Anterior cingulate cortex (tissue), 58 donors: ENCODE measurements at places on chromosomes 12 and 14.

DNA sequence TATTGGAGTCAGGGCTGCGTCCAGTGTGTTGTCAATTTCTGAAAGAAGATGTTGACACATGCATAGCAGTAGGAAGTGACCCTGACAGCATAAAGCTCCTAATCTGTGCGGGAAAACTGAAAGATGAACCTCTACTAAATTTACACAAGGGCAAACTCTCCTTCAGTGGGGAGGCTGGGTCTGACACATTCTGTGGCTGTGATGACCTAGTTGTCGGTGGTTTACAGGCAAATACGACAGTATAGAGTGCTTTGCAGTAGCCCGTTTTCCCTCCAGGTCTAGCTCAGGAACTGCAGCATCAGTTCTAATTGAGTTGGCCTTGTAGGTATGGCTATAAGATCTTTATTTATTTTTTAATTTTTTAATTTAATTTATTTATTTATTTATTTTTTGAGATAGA, 14.8 kb upstream of the GABARAPL1 start:
- no peak for DNase-seq

GRCh38 chr12:96874211-96874610, 32.8 kb upstream of the NEDD1 start:
- DNase-seq, result no peak

- no peak for DNase-seq
These were observed 82.0 kb downstream of the SLC16A7 start for GRCh38 chr12:59677857-59678256.

DNA sequence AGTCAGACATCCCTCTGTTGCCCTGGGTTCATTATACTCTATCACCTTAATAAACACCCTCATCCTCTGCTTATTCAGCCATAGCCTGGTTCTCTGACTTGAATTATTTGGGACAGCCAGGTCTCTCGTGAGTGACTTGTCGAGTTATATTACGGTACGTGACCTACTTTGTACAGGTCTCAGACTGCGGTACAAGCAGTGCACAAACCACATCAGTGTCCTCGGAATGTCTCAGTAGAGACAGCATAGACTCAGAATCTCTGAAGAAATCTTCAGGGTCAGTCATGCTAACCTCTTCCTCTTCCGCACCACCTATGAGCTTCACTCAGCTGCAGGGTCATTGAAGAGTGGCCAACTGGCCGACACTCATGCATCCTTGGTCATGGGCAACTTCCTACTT, 860.8 kb downstream of the BCL11B start:
- DNase-seq, result no peak

- peak; percentile 43 for DNase-seq
These were observed 599 bp upstream of the TRHDE start for GRCh38 chr12:72271451-72272090.

DNA sequence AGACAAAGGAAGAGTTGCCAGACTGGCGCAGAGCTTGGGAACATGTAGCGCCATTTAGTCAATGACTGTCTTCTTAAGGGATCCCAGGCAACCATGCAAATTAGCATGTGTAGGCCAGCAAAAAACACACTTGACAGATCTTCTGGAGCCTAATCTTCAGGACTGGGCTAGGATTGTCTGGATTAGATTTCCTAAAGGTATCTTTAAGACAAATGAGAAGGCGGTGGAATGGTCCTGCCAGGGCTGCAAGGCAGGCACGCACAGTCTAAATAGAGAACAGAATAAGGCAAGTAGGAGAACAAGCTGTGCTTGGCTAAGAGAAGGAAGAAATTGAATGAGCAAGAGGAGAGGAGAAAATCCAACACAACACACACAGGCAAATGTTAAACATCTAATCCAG, 80.0 kb downstream of the CIT start:
- no peak for DNase-seq

DNA sequence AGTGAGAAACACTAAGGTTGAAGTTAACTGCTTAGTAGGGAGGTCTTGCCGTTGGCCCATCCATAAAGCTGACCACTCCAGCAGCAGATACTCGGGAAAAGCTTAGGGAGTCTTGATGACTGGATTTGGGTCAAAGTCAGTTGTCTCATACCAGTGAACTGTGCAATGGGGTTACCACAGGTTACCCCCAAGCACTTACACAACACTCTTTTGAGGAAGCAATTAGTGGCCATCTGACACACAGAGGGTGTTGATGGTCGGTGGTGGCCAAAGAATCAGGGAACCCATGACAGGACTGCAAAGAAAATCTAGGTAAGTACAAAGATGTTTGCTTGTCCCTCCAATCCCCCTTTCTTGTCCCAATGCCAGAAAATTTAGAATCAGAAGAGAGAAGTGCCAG, 410.2 kb downstream of the APAF1 start:
- DNase-seq, result no peak

- DNase-seq, result no peak
These were observed 101.4 kb upstream of the ADAMTS20 start for GRCh38 chr12:43653289-43653915.

DNA sequence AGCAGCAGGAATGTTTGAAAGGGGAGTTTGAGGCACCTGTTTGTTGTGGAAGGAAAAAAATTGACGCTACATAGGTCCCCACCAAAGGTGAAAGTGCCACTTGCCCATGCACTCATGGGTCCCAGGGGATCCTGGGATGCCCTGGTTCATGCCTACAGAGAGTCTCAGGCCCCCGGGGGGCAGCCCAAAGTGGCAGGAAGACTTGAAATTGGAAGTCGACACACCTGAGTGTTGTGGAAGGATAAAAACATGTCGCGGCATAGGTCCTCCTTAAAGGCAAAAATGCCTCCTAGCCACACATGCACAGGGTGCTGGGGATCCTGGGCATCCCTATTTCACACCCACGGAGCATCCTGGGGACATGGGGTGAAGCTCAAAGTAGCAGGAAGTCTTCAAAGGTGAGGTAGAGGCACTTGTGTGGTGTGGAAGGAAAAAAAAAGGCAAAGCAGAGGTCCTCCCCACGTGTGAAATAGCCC, 576.1 kb downstream of the ALG10 start:
- DNase-seq, result no peak

DNA sequence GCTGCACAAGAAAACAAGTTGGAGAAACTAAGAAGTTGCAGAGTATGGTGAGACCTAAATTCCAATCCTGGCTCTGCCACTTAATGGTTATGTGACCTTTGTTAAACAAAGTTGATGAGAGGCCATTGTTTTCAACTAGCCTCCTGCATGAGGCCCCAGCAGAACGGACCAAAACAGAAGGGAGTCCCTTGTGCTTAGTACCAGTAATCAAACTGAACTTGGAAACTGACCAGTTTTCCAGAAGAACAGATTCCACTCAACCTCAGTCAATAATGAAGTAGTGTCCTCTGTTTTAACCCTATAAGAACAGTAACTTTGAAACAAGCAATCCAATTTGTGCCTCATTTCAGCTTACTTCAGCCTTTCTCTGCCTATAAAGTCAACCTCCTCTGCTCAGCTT, 69.9 kb downstream of the C12orf56 start:
- DNase-seq, result no peak

GRCh38 chr14:77880056-77880455, 80.1 kb downstream of the ADCK1 start:
- DNase-seq, result no peak

- DNase-seq, result no peak
These were observed 66.9 kb upstream of the FGD4 start for GRCh38 chr12:32332446-32332845.

DNA sequence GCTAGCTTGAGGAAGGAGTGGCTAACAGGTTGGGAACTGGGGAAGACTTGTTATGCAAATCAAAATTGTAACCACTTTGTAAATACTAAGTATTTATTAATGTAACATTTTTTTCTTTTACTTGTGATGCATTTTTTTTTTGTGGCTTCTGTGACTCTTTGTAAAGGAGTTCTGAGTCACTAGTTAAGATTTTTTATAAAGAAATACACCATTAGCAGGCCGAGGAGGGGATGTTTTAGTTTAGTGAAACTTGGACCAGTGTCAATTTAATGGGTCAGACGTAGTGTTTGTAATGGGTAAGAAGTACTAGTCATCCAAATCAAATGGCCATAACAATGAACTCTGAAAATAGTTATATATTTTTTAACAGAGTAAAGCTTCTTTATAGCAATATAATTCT, 43.1 kb downstream of the AKAP6 start:
- no peak for DNase-seq

DNA sequence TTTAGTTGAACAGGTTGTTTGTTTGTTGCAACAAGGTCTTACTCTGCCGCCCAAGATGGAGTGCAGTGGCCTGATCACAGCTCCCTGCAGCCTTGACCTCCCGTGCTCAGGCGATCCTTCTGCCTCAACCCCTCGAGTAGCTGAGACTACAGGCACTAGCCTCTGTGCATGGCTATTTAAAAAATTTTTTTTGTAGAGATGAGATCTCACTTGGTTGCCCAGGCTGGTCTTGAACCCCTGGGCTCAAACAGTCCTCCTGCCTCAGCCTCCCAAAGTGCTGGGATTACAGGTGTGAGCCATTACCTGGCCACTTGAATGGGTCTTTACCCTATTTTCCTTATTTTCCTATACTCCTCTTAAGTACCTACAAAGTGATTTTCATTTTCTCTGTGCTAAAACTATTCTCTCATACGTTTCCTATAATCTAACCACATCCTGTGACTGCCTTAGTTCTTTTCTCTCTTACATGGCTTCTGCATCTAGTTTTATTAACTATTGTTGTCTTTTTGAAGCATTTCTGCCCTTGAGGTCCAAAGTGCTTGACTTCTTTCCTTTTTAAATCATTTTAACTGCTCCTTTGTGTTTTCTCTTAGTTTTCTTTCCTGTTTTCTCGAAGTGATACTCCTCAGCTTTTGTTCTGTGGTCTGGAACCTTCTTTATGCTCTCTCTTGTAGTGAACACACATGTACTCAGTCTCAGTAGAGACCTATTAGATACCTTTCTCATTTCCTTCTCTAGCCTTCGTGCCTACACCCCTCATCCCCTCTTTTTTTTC, 14.1 kb downstream of the GPX2 start:
- DNase-seq, result no peak

- no peak for DNase-seq
These were observed 47.3 kb upstream of the LRIG3 start for GRCh38 chr12:58967561-58967960.

DNA sequence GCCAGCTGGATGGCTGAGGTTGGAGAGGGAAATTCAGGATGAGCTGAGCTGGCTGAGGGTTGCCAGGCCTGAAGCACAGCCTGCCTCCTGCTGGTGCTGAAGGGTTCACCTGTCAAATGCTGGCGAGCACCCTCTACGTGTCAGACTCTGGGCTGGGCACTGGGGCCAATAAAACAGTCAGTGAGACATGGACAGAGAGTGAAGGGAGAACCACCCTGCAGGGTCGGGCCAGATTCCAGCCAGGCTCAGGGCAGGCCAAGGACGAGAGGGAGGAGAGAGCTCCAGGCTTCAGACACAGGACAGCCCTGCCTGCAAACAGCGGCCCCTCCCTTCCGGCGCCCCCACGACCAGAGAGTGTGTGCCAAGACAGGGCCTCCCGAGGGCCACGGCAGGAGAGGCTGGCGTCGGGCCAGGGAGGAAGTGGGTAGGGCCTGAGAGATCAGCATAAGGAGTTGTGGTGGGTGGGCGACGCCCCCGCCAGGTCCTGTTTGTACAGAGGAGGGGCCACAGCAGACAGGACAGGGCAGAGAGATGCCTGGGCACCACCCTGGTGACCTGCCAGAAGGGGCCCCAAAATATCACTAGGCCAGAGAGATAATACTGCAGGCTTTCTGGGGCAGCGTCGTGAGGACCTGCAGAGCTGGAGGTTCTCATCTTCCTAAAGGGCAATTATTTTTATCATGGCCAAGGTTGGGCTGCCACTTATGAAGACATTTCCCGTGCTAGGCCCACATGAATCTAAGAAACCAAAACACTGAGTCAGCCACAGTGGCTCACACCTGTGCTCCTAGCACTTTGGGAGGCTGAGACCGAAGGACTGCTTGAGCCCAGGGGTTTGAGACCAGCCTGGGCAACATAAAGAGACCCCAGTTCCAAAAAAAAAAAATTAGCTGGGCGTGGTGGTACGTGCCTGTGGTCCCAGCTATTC, 73.1 kb upstream of the GPR68 start:
- DNase-seq, result no peak

GRCh38 chr14:61699027-61699426, 3.7 kb downstream of the HIF1A start:
- DNase-seq, result no peak

DNA sequence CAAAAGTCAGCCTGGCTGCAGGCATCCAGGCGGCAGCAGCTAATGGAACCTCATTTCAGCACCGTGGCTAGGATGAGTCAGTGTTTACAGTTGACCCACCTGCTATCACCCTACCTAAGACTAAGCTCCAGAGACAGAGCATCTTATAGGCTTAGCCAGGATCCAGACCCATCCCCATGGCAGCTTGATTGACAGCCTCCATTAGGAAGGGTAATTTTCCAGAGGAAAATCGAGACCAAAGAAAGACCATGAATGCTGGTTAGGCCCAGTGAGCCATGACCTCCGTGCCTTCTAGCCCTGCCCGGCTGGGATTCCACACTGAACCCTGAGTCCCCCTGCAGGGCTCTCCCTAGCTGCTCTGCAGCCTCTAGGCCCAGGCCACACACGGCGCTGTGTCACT, 38.7 kb downstream of the TUNAR start:
- no peak for DNase-seq

DNA sequence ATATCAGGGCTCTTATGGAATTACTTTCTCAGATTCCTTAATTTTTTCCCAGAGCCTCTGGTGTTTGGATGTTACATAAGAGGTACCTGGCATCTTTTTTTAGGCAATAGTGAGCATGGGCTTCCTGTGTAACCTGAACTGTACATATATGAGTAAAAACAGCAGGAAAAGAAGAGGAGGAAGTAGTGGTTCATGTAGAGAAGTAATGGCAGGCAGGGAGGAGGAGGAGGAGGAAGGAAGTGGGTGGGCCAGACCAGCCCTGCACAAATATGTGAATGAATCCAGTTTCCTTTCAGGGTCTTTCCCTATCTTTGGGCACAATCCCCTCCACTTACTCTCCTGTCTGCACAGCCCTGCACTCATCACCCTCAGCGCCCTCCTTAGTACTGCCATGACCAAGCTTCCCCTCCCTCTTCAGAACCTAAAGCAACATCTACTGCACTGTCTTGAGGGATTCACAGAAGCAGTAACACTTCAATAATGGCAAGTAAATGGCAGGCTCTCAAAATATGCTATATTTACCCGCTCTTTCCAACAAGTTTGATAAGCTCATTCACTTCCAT, 40.9 kb upstream of the GSG1 start:
- no peak for DNase-seq

- DNase-seq, result no peak
These were observed 161.2 kb downstream of the PLCZ1 start for GRCh38 chr12:18576648-18577047.
